ENCODE measurements at places on chromosomes 4 and X.

DNA sequence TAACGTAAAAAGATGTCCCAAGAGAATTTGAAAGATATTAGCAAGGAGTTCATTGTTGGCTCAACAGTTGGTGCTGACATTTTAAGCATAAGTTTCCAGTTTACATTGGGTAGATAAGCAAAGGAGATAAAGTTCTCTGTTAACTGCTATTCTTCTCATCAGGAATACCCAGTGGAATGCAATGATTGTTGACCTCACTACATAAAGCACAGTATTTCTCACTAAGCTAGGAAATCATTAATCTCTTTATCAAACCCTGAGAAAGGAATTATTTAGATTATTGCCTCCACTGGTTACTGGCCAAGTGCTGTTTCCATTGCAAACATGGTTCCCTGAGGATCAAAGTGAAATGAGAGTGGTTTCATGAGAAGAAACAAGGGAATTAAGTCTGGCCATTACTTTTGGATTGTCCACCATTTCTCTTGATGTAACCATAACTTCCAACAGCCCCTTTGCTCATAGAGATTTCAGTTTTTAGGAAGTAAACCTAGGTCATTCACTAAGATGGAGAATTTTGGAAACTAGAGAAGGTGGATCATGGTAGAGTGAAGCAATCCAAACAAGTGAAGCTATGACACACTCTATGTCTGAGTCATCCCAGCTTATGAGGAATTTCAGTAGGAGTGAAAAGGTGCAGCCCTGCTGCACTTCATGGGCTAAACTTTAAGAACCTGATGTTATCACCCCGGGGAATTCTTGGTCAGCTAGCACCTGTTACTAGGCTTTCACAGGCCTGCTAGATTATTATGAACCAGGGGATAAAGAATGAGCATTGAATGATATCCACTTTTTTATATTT, 163.4 kb downstream of the AREG start:
- no peak for DNase-seq

- no peak for DNase-seq
Measured at GRCh38 chr4:88804234-88804633, 106.6 kb upstream of the NAP1L5 start.

DNA sequence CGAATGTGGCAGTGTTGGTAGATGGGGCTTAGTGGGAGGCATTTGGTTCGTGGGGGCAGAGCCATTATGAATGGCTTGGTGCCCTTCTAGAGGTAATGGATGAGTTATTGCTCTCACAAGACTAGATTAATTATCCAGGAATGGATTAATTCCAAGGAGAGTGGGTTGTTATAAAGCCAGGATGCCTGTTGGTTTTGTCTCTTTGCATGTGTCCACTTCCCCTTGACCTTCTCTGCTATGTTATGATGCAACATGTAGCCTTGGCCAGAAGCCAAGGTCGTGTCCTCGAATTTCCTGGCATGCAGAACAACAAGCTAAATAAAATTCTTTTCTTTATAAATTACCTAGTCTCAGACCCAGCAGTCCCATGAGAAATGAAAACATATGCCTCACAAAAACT, 111.2 kb upstream of the PLS3 start:
- no peak for DNase-seq

DNA sequence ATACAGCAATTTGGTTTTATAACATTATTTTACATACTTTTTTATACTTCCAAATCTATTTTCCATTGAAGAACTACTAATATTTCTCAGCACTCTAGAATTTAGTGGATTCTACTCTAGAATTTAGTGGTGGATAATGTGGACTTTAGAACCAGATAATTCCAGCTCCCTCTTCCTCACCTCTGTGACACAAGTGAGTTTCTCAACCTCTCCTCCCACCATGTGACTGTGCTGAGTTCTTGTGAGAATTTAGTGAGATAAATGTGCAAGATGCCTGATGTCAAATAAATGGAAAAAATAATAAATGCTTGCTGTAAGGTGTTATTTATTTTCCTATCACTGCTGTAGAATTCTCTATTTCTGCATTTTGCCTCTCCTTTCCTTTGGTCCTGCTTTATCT, 107.3 kb downstream of the CPEB2 start:
- no peak for DNase-seq

- no peak for DNase-seq
Measured at GRCh38 chr4:183288955-183289354, 31.1 kb downstream of the CLDN22 start.

DNA sequence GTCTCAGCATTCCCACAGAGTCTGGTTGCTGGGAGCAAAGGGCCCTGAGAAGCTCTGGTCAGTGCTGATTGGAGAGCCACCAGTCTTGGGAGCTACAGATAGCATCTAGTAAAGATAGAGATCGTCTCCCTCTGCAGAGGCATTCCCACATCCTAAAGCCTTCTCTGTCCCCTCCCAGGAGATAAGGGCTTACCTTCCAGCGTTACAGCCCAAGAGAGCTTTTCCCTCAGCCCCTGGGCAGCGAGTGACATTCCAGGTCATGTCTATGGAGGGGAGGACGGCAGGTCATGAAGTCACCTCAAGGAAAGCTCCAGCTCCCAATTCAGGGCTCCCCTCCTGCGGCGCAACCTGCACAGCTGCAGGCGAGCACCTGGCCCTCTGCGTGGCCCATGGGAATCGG, 29.9 kb downstream of the CLDN34 start:
- DNase-seq: no peak

DNA sequence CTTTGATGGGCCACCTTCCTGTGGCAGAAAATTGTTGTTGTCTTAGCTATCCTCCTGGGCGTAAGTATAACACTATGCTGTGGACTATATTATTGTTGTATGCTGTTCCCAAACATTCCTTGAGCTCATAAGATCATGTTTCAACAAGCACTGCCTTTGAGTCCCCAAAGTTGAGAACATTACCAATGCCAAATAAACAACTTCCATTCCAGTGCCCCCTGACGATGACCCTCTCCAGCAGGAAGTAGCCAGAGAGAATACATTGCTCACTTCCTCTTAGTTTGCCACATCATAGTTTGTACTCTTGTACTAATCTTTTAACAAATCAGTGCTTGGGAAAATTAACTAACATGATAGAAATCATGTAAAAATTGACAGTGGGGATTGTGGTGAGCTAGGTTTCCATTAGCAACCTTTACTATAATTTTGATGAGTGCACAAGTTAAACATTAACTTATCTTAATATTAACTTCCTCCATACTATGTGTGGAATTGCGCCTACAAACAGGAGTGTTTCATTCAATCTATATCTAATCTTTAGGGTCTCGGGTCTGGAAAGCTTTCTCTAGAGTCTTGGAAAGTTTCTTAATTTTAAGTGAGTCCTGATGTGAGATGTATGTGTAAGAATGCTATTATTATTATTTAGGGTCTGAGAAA, 20.3 kb upstream of the DHX15 start:
- no peak for DNase-seq

DNA sequence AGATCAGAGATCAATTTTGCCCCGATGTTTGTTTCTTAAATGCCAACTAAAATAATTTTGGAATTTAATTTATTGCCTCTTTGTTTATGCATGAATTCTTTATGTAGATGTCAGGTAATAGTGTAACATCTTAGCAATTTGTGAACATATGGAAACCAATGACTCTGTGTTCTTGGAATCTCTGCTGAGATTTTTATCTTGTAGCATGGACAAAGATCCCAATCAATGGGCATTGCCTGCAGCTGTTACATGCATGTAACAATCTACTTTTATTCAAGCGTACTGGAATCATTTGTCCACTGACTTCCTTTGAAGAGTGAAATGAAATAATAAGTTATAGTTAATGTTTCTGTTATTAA, 61.6 kb upstream of the ARSJ start:
- no peak for DNase-seq

DNA sequence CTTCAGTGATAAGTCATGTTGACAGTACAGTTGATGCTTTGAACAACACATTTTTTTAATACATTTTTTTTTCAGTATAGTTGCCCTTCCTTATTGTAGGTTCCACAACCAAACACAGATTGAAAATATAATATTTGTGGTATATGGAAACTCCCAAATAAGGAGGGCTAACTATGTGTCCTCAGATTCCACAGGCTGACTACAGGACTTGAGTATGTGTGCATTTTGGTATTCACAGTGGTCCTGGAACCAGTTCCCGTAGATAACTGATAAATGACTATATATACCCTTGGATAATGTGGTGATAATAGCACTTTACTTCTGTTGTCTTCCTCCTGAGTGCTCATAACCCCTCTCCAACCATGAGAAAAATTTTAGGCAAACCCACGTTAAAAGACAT, 111.6 kb upstream of the NUDT6 start:
- DNase-seq: no peak

All from hippocampal formation (tissue), 2 donors.